Smooth muscle cell of the coronary artery (primary cell): ENCODE measurements at places on chromosomes 3 and 15. TPM values are rescaled to one million over a fixed set of nuclear protein-coding genes. Genes with fewer than 3 reads are reported as not detected.

The LYZL4 gene
- 0.23 TPM in 1 of 2 replicates, not detected in the other for total RNA-seq

The DUOXA1 gene
- 0.59 TPM in 1 of 2 replicates, not detected in the other for total RNA-seq

The NUP210 gene
- total RNA-seq = under 0.01 TPM in 1 of 2 replicates, not detected in the other

The CAMK2N2 gene
- total RNA-seq = 0.12 and 0.23 TPM in 2 replicates

The AMIGO3 gene
- 0.59 TPM in 1 of 2 replicates, not detected in the other for total RNA-seq

The GHRL gene
- total RNA-seq = 0.30 TPM in 1 of 2 replicates, not detected in the other

The CCNB2 gene
- total RNA-seq = 2.6 and 10.1 TPM in 2 replicates

The SCAANT1 gene
- total RNA-seq = not detected in 2 replicates

The CHRM5 gene
- total RNA-seq = 0.15 TPM in 1 of 2 replicates, not detected in the other

The FSIP1 gene
- 0.98 and 1.2 TPM in 2 replicates for total RNA-seq

The CHRNA5 gene
- total RNA-seq = 0.12 and 0.53 TPM in 2 replicates

The AGBL1 gene
- total RNA-seq = not detected in 2 replicates
